ENCODE measurements at places on chromosomes 12 and 14.

DNA sequence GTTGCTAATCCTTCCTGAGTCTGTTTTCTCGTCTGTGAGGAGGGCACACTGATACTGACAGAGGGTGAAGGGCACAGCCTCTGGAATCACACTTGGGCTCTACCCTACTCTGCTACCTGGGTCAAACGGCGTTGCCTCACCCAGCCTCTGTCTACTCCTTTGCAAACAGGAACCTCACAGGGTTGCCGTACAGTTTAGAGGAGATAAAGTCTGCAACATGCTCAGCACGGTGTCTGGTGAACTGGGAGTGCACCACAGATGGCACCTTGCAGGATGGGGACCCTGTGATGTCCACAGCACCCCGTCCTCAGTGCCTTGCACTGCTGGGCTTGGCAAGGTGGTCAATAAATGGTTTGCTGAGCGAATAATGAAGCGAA is 38.3 kb downstream of the TESC start:
- DNase-seq, result no peak

- no peak for DNase-seq
Measured at GRCh38 chr12:42980441-42980840, 390.9 kb upstream of the PRICKLE1 start.

DNA sequence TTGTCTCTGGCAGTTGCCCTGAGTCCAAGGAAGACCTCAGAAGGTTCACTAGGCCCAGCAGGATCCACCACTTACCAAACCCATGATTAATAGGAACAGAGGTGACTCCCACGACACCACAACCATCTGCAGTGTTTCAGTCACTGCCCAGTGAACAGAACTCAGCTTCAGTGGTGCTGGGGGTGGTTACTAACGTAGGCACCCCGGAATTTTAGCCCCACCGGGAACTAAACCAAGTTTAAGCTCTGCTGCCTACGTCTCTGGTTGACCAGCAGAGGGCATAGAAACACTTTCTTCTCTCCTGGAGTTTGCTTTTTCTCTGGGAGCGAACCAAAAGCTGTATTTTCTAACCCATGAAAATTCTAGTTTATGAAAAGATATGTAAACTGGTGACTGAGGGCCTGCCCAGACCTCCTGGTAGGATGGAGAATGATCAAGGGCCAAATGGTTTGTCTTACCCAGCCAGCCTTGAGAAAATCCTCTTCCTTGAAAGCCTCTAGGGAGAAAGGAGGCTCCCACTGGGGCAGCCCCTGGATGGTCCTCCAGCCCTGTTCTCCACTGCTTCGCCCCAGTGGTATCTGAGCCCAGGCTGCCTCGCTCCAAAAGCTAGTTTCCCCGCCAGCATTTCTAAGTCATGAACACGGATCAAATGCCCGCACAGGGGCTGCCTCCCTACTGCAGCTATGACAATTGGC is 379.8 kb downstream of the DPF3 start:
- DNase-seq, result peak; percentile 69

- no peak for DNase-seq
Measured at GRCh38 chr12:4446335-4446734, 720 bp upstream of the FGF6 start.

GRCh38 chr12:118747771-118748170 is 233.6 kb upstream of the SRRM4 start:
- no peak for DNase-seq

- DNase-seq, result no peak
Measured at GRCh38 chr14:52061390-52061789, 7.5 kb downstream of the NID2 start.

DNA sequence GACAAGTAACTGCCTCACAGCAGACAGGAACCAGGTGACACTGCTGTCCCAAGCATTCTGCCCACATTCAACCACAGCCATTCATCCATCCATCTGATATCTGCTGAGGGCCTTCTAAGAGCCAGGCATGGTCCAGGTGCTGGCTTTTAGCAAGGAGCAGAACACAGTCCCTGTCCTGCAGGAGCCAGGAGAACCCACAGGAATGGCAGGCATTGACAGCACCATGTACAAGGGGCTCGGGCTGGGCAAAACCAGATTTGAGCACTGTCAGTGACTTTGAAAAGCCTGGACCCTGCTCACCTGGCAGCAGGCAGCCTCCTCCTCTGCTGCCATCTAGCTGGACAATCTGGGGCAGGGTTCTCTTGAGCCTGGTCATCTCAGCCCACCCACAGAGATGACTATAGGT is 137.0 kb downstream of the ZFP36L1 start:
- no peak for DNase-seq

DNA sequence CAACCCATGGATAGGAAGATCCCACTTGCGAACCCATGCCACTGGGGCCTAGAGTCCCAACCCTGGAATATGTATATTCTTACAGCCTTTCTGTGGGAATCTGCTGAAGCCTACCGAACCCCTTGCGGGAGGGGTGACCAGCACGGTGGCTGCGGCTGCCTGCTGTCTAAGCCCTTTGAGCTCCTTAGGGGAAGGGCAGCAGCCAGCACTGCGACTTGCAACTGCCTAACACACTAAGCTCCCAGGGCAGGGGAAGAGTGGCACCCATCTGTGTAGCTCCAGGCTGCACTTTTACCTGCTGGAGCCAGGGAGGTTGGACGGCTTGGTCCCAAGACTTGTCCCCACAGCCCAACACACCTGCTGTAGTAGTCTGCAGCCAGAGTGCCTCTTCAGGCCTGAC is 1968.7 kb upstream of the FLRT2 start:
- DNase-seq, result no peak

DNA sequence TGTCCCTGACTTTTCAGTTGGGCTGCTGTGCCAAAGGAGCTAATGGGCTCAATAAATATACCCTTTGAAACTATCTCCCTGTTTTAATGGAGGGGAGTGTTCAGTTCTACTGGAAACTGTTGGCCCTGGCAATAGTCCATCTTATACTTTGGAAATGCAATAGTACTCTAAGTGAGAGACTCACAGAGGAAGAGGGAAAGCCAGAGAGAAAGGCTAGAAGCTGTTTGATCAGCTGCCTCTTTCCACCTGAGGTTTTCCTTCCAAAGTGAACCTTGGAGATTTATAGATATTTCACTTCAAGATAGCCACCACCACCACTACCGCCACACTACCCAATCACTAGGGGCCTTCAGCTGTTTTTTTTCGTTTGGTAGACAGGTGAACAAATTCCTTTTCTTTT is 93.6 kb upstream of the CCDC91 start:
- DNase-seq, result no peak

Data from fibroblast of pulmonary artery (primary cell).